Fibroblast of pulmonary artery (primary cell): ENCODE measurements at places on chromosomes 3 and 15.

DNA sequence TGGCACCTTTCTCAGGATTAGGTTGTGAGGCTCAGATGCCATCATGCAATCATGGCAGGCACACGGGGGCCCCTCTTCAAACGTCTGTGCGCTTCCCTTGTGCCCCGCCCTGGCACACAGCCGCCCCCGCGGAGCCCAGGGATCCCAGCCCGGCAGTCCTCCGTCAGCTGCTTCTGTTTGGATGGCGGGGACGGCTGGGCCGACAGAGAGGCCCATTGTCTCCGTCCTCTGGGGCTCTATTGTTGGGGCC is 849 bp upstream of the HDAC11 start:
- DNase-seq, result no peak

DNA sequence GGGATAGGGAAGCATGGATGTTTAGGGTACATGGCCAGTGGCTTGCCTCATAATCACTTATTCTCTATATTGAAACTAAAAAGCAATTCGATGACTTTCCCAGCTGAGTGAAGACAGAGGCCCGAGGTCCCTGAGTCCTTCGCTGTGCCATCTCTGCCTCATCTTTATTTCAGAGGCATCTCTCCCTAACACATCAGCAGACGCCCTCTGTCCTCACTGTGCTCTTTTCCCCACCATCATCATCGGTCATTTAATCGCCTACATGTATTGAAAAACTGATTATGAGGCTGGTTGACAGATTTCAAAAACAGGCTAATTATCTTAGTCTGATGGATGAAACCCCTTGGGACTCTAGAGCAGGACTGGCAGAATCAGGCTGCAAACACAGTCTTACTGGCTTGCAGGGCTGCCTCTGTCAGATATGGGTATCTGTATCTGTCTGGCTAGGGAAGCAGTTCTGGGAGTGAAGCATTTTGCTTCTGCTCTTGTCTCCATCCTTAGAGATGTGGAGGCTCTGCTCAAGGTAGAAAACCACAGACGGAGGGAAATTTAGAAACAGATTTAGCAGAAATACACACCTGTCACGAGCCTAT is 291.0 kb upstream of the CHRM5 start:
- DNase-seq, result no peak

GRCh38 chr3:138303474-138303873 is 26.2 kb downstream of the NME9 start:
- no peak for DNase-seq

GRCh38 chr15:57505056-57505715 is 86.5 kb upstream of the MYZAP start:
- DNase-seq, result peak; percentile 18

DNA sequence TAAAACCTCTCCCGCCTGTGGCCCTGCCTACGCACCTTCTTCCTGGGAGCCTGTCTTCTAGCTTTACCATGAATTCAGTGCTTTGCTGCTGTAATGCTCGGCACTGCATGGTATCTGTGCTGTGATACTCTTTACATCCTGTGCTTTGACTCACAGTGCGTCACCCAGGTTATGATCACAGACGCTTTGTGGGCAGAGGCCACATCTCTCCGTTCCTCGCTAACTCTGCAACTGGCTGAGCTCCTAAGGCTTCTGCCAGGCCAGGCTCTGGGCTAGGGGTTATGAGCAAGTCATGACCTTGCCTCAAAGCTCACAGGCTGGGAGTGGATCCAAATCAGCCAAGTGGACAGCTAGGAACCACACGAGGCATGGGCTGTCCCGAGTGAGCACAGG is 23.2 kb downstream of the SPTBN5 start:
- peak; percentile 60 for DNase-seq

- DNase-seq, result peak; percentile 75
These were observed 19.9 kb upstream of the TNFAIP8L3 start for GRCh38 chr15:51114437-51115119.

- DNase-seq, result no peak
These were observed 40.5 kb upstream of the FAM174B start for GRCh38 chr15:92696096-92696495.

DNA sequence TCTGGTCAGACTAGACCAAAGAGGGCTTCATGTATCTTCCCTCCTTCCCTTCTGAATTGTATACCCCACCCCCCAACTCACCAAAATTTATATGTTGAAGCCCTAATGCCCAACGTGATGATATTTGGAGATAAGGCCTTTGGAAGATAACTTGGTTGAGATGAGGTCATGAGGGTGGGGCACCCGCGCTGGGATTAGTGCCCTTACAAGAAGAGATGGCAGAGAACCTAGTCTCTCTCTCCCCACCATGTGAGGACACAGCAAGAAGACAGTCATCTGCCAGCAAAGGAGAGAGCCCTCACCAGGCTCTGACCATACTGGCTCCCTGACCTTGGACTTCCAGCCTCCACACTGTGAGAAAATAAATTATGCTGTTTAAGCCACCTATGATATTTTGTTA is 13.5 kb downstream of the PLCD1 start:
- DNase-seq, result no peak

DNA sequence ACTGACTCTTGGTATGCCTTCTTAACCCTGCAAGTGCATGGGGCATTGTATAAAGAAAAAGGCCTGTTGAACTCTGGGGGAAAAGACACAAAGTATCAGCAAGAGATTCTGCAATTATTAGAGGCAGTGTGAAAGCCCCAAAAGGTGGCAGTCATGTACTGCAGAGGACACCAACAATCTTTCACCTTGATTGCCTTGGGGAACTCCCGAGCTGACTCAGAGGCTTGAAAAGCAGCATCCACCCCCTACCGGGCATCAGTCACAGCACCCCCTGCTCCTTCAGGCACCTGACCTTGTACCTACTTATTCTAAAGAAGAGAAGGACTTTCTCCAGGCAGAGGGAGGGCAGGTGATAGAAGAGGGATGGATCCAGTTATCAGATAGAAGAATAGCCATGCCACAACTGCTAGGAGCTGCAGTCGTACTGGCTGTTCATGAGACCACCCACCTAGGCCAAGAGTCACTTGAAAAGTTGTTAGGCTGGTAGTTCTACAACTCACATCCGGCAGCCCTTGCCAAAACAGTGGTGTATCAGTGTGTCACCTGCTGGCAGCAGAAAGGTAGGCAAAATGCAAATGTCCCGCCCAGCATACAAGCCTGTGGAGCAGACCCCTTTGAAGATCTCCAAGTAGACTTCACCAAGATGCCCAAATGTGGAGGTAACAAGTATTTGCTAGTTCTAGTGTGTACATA is 241.6 kb upstream of the CNTN6 start:
- no peak for DNase-seq

- DNase-seq, result peak; percentile 66
These were observed 22.0 kb downstream of the SLC7A14 start for GRCh38 chr3:170563712-170564423.

DNA sequence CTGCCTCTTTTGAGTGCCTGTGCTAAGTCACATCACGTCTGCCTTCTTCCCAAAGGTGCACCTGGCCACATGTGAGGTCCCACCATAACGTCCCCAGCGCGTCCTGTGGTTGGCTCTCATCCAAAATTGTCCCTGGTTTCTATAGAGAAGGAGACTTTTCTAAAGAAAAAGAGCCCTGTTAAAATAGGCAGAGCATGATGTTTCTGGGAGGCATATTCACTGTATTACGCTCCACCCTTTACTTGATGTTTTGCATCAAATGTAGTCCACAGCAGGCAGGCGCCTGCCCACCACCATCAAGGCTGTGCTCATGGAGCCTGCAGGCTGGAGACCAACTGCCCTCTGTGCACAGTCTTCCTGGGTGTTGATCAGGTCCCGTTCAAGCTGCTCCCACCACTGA is 36.3 kb downstream of the WHAMM start:
- DNase-seq, result no peak

DNA sequence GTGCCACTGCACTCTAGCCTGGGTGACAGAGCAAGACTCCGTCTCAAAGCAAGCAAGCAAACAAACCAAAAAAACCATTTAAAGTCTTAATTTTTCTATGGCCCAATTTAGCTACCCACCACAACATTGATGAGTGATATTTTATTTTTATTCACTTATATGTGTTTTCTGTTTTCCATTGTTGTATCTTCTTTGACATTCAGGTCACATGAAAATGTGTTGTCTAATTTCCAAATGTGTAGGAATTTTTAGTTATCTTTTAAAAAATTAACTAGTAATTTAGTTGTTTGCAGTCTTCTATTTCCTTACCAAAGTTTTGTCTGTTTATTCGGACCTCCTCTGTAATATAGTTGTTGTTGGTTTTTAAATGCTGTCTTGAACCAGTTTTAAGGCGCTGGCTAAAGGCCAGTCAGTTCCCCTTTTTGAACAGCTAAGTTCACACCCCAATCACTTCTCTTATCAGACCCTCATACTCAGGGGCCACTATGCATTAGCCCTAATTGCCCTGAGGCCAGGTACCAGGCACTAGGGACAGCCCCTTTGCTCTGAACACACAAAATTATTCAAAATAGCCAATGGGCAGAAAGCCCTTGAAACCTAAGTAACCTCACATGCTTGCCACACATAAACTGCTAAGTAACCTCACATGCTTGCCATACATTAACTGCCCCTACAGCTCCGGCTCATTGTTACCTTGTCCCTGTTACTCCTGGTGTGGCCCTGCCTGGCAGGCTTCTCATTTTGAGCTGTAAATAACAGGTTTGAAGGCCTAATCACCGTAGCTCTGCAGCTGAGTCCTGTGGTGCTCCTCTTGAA is 4.3 kb upstream of the CCR4 start:
- no peak for DNase-seq

- no peak for DNase-seq
These were observed 39.5 kb upstream of the ATP2C1 start for GRCh38 chr3:130854208-130854864.

- no peak for DNase-seq
These were observed 181.5 kb upstream of the LYSMD4 start for GRCh38 chr15:99914723-99915122.

- DNase-seq, result no peak
These were observed 2.5 kb upstream of the EFCC1 start for GRCh38 chr3:128998561-128998960.

DNA sequence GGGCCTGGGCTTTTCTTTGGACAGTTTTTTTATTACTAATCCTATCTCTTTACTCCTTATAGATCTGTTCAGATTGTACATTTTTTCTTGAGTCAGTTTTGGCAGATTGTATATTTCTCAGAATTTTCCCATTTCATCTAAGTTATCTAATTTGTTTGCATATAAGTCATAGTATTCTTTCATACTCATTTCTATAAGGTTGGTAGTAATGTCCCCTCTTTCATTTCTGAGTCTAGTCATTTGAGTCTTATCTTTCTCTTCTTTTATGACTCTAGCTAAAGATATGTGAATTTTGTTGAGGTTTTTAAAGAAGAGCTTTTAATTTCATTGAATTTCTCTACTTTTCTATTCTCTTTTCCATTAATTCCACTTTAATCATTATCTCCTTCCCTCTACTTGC is 27.2 kb downstream of the TRPM1 start:
- no peak for DNase-seq

GRCh38 chr15:83992324-83993031 is 243.1 kb upstream of the GOLGA6L4 start:
- DNase-seq, result no peak

DNA sequence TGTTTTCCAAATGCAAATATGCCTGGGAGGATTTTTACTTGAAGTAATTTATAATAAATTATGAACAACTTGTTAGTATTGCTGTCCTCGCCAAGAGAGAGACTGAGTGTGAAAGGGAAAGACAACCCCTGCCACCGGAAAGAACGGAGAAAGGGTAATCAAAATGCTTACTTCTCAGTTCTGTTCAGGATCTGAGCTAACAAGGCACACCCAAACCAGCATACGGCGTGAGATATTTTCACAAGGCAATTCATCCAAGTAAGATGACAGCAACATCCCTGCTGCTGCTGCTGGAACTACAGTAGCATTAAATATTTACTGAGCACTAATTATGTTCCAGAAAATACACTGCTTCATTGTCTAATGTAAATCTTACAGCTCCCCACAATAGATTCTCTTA is 96.1 kb downstream of the KBTBD8 start:
- DNase-seq, result no peak

- DNase-seq, result peak; percentile 32
These were observed 9.7 kb downstream of the CCK start for GRCh38 chr3:42256135-42256819.

DNA sequence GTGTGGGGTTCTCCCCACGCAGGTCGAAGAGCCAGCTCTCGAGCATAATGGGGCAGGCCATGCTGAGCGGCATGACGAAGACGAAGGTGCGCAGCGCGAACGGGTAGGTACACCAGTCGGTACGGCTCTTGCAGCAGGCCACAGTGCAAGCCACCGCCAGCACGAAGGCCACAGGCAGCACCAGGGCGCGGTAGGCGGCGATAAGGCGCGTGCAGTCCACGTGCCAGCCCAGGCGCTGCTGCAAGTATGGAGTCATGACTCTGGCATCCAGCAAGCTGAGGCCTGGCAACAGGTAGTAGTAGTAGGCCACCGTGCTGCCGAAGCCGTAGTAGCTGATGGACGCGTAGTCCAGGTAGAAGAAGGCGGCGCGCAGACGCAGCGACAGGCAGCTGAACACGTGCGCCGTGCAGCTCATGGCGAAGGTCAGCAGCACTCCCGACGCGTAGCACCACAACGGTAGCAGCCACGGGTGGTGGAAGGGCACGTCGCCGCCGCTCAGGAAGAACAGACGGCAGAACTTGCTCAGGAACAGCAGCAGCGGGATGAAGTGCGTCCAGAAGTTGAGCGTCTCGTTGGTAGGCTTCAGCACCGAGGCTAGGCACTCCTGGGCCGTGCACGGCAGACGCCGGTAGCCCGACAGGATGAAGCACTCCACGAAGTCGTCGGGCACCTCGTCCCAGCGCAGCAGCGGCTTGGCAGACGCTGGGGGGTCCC is 797 bp downstream of the PAQR9 start:
- DNase-seq, result no peak

DNA sequence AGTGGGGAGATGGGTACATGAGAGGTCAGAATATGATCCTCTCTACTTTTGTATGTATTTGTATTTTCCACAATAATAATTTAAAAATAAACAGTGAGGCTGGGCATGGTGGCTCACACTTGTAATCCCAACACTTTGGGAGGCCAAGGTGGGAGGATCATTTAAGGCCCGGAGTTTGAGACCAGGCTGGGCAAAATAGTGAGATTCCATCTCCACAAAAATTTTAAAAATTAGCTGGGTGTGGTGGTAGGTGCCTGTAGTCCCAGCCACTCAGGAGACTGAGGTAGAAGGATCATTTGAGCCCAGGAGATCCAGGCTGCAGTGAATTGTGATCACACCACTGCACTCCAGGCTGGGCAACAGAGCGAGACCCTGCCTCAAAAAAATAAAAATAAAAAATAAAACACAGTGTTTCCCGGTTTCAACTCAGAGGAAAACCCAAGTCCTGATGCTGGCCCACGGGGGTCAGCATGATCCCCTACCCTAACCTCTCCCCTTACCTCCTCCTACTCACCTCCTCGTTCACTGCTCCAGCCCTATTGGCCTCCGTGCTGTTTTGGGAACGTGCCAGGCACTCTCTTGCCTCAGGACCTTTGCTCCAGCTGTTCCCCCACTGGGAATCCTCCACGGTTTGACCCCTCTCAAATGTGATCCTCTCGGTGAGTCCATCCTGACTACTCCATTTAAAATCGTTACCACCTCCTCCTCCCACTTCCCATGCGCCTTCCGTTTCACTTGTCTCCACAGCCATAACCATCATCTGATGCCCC is 2.9 kb upstream of the KLHL40 start:
- no peak for DNase-seq
